ENCODE measurements at places on chromosomes 4 and X. TPM values are rescaled to one million over a fixed set of nuclear protein-coding genes. Genes with fewer than 3 reads are reported as not detected.

DNA sequence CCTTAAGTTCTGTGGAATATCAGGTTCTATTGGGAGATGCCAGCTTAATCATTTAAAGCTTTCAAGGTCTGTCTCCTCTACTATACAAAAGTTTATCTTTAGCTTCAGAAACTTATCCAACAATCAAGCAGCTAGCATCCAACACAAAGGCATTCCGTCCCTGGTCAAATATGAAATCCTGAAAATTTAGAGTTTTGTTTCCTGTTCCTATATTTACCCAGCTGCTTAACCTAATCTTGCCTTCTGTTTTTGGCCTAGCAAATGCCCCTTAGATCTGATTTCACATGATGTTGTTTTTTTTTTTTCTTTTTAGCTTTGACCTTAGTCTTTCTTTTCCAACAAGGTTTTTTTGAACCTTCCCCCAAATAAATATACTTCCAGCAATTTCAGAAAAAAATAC, 33.8 kb downstream of the FAM13A start:
- no peak for DNase-seq

GRCh38 chr4:15779306-15779705, 1.2 kb downstream of the CD38 start:
- peak; percentile 65 for DNase-seq

- DNase-seq: no peak
These were observed 4.7 kb upstream of the FGFR3 start for GRCh38 chr4:1788254-1788973.

- no peak for DNase-seq
These were observed 163.3 kb upstream of the SPRY1 start for GRCh38 chr4:123233136-123233768.

GRCh38 chrX:150954951-150955350, 28.2 kb upstream of the HMGB3 start:
- DNase-seq: no peak

GRCh38 chr4:25727711-25728493, 72.3 kb downstream of the SLC34A2 start:
- DNase-seq: no peak

DNA sequence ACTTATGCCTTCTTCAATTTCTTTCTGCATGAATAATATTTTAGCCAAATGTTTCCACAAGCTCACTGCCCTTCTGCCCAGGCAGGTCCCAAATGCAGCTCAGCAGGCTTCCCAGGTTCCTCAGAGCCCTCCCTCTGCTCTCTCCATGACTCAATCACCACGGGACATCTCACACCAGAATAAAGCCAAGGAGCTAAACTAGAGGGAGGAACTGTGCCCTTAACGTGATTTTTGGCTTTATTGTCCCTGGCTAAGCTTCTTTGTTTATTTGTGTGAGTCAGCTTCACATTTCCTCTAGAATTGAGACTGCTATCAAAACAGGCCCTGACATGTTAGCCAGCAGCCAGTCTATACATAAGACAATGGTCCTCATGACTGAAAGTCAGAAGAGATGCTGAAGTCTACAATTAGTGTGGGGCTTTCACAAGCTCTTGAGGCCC, 186.4 kb upstream of the GALNT7 start:
- no peak for DNase-seq

GRCh38 chr4:107213880-107214279, 177.8 kb upstream of the DKK2 start:
- DNase-seq: no peak

- no peak for DNase-seq
These were observed 6.6 kb downstream of the GPRIN3 start for GRCh38 chr4:89301003-89301402.

DNA sequence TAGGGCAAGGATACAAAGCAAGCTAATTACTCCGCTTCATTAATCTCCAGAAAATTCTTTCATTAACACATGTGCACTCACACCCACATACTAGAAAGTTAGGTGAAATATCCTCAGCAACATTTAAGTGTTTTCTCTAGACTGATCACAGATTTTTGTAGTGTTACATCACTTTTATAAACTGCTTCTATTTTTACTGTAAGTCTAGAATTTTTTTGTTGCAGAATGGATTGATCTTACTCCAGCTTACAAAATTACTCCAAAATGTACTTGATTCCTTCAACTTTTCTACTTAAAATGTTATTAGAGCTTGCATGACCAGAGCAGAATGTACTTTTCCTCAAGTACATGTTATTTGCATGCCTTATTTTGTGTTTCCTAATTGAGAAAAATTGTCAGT, 2325.2 kb downstream of the PCDH7 start:
- DNase-seq: no peak

GRCh38 chrX:155766321-155766720, 114.8 kb upstream of the VAMP7 start:
- DNase-seq: no peak

- no peak for DNase-seq
These were observed 15.6 kb downstream of the RBM47 start for GRCh38 chr4:40614031-40614430.

DNA sequence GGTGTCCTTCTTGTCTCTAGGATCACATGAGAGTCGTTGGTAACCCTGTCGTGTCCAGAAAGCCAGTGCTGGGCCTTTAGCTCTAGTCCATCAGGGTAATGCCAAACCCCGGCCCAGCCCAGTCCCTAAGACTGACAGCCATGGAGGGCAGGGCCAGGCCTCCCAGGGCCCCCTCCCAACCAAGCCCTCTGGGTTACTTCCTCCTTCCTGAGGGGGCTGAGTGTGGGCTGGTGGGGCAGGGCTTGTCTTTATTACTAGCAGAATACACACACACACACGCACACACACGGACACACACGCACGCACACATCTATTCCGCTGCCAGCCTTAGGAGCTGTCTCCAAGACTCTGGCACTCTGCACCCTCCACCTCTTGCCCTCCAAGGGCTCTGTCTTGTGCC, 35.6 kb upstream of the CDKN2AIP start:
- DNase-seq: no peak

DNA sequence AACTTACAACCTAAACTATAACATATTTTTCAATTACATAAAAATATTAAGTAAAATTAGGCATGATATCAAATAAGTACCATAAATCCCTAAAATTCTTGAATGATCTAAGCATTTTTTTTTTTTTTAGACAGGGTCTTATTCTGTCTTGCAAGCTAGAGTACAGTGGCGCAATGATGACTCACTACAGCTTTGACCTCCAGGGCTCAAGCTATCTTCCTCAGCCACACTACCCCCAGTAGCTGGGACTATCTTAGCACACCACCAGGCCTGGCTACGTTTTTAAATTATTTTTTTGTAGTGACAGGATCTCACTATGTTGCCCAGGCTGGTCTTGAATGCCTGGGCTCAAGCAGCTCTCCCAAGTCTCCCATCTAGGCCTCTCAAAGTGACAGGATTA, 1042.3 kb downstream of the FSTL5 start:
- no peak for DNase-seq

DNA sequence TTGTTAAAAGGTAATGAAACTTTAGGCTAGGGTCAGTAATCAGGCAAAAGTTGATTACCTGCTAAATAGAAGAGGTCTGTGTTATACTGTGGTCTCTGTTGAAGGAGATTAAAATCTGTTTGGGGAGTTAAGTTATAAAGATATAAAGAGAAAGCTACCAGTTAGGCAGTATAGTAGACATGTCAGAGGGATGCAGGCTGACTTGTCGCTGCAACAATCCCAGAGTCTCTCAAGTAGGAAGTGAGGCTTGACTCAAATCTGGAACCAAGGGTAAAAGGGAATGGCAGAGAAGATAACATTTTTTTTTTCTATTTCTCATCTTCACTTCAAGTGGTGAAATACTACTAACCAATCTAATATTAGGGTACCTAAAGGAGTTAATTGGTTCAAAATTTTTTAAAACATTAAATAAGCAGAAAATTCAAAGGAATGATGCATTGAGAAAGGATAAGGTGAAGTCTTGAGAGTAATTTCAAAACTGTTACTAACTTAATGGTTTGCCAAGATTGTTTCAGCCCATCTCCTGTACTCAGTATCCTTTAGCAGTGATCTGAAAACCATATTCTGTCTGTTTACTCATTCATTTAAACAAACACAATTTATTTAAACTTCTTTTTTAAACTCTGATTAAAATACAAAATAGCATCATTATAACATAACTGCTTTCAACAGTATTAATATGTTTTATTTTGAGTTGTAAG, 12.8 kb downstream of the HERC3 start:
- no peak for DNase-seq

DNA sequence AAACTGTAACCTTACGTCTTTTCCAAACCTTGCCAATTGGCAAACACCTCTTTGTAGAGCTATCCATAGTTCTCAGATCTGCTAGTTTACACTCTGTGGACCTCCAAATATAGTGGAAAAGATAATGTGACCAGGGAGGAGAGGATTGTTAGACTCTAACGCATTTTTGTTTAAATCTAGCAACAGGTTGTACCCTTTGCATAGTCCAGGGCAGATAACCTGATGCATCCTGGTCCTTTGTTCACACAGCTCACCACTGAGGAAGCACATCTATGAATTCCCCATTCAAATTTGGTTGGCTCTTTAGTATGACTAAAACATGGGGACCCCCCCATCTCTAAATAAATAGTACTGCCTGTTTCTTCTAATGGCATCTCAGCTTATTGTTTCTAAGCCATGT, 55.9 kb downstream of the PAGE2 start:
- no peak for DNase-seq

Gene GNPDA2
- total RNA-seq: 13.5 TPM

Gene DGKK
- total RNA-seq: not detected

Gene GPM6B
- total RNA-seq: 12.0 TPM

Gene DMD
- 173 TPM for total RNA-seq

Gene KCTD8
- total RNA-seq: 0.23 TPM

Gene PWWP3B
- 9.3 TPM for total RNA-seq

Gene TRIML2
- not detected for total RNA-seq

Gene HPSE
- 1.2 TPM for total RNA-seq

Gene GYG2
- 0.50 TPM for total RNA-seq
